ENCODE measurements at places on chromosomes 1 and 21.

DNA sequence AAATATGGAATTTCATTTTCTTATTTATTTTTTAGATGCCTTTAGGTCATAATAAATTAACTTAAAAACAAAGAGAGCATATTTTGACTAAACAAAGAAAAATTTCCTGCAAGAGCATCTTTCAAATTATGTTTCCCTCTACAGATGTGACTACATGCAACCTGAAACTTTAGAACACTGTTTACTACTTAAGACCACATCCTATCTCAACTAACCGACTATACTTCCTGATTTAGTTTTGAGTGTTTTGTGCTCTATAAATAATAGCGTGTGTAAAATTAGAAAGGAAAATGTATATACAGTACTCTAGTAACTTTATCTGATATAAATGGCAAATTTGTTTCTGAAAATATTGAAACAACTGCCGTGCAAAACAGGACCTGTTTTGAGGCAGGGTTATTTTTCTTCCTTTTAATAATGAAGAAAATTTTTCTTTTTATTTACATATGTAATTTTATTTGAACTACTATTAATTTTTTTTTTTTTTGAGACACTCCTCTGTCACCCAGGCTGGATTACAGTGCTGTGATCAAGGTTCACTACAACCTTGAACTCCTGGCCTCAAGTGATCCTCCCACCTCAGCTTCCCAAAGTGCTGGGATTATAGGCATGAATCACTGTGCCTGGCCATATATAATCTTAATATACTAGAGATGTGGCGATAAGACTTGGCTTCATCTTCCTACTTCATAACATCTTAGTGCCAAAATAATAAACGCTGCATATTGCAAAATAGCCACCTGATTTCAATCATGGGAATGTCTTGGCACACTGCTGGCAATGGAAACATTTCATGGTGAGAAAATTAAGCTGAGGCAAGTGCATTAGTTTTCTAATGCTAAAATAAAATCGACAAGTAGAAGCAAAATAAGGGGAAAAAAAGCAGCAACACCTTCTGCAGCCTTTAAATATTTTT lies 12.3 kb downstream of the ZRANB2 start:
- DNase-seq: no peak

DNA sequence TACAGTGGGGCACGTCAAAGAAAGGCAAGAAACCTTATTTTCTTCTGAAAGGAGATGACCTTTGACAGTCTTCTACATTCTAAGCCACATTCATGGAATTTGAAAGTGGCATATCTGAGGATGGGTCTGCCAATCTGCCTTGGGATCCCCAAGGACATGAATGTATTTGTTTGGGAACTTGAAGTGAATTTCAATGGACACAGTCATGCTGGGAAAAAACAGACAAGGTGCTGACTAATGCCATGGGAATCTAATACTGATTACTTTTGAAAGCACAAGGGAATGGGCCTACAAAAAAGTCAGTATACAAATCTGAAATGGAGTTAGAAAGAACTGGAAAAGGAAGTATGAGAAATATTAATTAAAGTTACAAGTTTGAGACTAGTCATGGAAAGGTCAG lies 128.8 kb downstream of the KCNJ6 start:
- DNase-seq: no peak

DNA sequence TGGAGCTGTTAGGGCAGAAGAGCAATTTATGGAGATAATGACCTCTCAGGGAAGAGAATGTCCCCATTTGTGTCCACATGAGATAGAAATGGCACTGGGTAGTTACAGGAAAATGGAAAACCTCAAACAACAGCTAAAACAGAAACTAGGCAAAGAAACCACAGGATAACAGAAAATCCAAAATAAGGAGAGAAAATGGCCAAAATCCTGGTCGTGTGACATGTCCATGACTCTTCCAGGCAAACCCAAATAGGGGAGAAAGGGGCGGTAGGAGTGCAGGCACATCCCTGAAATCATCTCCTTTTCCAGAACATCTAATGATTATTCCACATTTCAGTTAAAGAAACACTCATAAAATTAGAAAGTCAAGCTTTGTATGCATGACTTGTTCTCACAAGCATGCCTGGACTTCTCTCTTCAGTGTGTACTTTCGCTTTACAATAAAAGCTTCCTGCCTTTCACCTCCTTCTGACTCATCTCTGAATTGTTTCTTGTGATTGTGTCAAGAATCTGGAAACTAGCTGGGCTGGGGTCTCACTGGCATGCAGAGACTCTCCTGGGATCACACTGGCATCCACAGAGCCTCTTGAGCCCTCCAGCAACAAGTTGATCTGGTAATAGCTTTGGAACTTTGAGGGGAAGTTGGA lies 171.4 kb upstream of the ZP4 start:
- DNase-seq: no peak

- no peak for DNase-seq
Measured at GRCh38 chr1:30041741-30042437, 681.5 kb downstream of the MATN1 start.

Data from AML-193 (cell line).